ENCODE measurements at places on chromosomes 12 and 14. TPM values are rescaled to one million over a fixed set of nuclear protein-coding genes. Genes with fewer than 3 reads are reported as not detected.
A peak's percentile ranks its signal among the peaks of the same experiment; 100 is the strongest.

Gene DLGAP5
- not detected for polyA plus RNA-seq

DNA sequence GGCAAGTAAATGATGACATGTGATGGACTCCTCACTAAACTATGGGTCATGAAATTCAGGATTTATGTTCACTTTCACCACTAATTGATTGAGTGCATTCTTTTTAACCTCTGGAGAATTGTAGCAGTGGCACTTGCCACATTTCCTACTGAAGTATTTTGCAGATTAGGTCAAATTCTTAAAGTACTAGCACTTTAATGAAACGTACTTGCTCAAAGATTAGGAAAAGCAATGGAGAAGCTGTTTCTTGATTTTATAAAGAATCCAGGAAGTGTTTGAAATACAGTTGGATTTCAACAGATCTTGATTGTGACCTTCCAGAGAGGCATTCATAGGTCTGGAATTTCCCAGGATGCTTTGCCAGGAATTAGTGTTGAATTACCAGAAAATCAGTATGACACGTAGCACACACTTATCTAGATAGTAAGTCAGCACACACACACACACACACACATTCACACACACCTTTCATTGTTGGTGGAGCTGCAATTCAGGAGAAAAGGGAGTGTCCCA is 162.6 kb downstream of the MYRFL start:
- DNase-seq: no peak

GRCh38 chr12:109611223-109611622 is 37.6 kb downstream of the MVK start:
- DNase-seq: no peak

GRCh38 chr14:105136401-105137322 is 31.9 kb downstream of the JAG2 start:
- DNase-seq: no peak

DNA sequence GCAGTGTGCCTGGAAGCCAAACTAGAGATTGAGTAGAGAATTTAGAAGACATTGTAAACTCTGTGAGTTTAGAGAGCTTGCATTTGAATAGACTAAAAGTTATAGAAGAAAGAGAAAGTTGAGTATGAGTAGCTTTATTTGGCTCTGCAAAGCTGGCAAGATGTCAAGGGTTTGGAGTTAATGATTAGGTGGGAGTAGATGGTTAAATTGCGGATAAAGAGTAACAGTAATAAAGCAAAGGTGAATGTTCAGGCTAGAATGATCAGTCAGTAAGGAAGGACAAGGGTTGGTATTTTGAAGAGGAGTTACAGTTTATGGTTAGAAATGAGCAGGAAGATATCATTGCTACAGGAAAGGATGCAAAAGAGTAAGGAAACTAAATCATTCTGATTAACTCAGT is 5.2 kb downstream of the PPM1A start:
- DNase-seq: no peak

DNA sequence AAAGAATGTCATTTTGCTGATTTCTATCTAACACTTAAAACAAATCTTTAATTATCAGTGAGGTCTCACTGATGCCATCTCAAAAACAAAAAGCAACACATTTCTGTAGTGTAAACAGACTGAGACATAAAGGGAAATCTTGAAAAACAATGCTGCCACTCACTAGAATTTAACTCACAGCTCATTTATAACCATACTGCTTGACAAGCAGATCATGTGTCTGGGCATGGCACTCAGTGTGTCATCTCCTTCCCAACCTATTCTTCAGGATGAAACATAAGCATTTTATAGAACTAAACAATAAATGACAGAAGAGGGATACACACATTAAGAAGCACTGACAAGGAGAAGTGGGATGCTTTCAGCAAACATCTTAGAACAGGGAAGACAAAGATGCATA is 22.4 kb downstream of the ATF7 start:
- no peak for DNase-seq

- no peak for DNase-seq
These were observed 2.2 kb downstream of the ZDHHC17 start for GRCh38 chr12:76766161-76766560.

DNA sequence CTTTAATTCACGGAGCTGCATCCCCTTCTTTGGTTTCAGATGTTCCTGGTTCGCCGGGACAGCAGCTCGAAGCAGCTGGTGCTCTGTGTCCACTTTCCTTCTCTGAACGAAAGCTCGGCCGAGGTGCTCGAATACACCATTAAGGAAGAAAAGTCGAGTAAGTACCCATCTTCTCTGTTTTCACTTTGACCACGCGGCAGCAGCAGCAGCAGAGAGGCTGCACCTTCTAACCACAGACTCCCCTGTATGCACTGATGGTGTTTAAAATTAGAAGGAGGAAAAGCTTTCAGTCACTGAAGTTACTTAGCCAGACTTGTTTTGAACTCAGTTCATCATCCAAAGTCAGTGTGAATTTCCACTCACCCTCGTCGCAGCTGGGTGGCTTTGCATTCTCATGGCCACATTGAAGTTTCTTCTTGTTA is 63.8 kb downstream of the RIN3 start:
- peak; percentile 48 for DNase-seq

DNA sequence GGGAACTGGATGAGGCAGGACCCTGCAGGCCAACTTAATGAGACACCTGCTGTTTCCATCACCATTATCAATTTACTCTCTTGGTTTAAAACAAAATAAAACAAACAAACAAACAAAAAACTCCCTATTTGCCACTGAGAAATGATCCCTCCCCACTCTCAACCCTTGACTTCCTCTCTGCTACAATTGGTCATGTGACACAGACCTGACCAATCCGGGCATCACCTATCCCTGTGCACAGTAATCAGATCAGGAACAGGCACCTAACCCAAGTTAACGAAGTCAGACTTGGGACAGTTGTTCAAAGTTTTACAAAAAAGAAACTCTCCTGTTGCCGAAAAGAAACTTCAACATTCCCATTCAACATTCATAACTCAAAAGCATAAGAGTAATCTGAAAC is 58.4 kb downstream of the NELL2 start:
- no peak for DNase-seq

- DNase-seq: no peak
These were observed 8.7 kb downstream of the A2ML1 start for GRCh38 chr12:8831116-8831515.

- no peak for DNase-seq
These were observed 92.9 kb upstream of the NEDD1 start for GRCh38 chr12:96814200-96814599.

DNA sequence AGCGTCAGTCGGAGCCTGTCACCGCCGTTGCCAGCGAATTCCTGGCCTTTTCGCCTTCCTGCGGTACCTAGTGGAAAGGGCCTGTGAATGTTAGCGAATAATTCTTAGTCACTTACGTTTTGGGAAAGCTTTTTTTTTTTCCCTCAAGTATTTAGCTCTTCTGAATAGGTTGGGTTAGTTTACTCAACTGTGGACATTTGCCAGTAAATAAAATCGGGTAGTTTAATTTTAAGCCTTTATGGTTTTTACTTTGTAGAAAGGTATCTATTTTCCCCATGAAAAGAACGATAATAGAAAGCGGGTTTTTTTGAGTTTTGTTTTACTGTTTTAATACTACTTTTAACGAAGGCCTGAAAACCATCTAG is 1.7 kb downstream of the YY1 start:
- no peak for DNase-seq

- DNase-seq: no peak
These were observed 9.4 kb downstream of the INF2 start for GRCh38 chr14:104698688-104699425.

DNA sequence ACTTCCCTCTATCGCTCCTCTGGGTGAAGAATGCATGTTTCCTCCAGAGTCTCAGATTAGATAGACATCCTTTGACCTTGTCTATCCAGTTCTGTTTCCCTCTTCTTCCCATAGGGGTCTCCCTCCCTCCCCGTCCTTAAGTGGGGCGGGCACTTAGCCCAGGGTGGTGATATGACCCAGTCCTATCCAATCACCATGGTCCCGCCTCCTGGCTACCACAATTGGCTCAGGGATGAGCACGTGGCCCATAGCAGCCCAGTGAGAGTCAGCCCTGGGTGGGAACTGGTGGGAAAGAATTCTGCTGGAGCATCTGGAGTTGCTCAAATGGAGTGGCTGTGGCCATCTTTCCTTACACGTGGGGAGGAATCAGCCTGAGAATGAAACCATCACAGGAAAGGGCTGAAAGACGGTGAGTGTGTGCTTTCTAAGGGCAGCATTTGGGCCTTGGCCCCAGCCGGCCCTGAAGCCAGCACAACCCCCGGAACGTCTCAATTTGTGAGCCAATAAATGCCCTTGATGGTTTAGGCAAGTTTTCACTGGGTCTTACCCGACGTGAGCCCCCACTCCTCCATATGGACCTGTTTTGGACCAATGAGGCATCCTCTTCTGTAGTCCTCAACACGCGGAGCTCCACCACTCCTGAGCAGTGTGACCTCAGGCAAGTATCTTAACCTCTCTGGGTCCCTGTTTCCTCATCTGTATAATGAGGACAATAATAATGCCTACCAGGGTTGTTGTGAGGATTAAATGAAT is 14.4 kb upstream of the MLXIP start:
- DNase-seq: peak; percentile 40

Gene GLT8D2
- polyA plus RNA-seq: not detected

DNA sequence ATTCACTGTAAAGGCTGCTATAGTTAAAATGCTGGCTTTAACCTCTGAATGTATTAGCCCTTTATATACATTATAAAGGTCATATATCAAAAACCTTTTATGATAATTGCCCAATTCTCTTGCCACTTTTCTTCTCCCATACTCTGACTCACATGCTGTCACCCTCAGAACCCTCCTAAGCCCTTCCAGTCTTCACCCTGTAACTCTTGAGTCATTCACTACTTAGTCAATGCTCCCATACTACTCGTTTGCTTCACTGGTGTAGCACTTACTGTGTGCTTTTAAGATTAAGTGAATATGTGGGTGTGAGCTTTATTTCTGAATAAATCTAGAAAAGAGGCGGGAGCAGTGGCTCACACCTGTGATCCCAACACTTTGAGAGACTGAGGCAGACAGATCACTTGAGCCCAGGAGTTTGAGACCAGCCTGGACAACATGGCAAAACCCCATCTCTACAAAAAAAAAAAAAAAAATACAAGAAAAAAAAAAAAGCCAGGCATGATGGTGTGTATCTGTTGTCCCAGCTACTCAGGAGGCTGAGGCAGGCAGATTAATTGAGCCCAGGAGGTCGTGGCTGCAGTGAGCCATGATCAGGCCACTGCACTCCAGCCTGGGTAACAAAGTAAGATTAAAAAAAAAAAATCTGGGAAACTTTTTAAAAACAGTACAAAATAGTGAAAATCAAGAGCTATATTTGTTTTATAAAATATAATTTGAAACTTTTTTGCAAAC is 37.6 kb downstream of the SPATA7 start:
- no peak for DNase-seq

DNA sequence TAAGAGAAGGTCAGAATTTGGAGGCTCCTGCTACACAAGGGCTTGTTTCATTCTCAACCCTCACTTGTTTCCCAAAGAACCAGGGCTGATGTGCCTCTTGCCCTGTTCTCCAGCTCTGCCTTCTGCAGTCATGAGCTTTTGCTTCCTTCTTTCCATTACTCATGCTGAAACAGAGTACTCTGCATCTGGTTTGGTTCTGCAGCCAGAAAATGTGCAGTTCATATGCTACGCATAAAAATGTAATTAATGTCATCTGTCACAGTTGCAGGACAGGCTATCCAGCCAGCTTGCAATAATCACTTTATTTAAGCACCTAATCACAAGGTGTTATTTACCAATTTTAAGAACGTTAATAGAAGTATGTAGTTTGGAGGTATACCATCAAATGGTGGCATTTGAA is 150.2 kb downstream of the SRGAP1 start:
- DNase-seq: no peak

GRCh38 chr14:103544388-103545218 is 15.6 kb downstream of the TRMT61A start:
- DNase-seq: no peak

Gene TMEM179
- polyA plus RNA-seq: not detected

Gene EGLN3
- 0.77 TPM for polyA plus RNA-seq

DNA sequence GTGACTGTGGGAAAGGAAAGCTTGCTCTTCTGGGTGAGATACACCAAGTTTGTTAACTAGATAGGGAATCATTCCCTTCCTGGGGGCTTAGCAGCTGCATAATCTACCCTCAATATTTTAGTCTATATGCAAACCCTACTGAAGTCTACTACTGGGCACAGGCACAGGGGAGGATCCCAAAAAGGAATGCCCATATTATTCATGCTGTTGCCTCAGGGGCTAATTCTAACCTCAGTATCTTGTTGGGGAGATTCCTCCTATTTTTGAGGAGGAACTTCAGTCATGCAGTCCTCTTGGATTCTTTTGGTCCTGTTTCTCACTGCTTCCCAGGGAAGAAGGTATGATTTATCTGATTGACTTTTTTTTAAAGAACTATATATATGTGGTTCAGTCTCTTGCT is 58.9 kb upstream of the ANKS1B start:
- no peak for DNase-seq

Gene FSCB
- not detected for polyA plus RNA-seq

GRCh38 chr12:117226505-117226904 is 36.2 kb upstream of the FBXO21 start:
- DNase-seq: no peak

Gene ZNF385A
- 14.5 TPM for polyA plus RNA-seq

GRCh38 chr12:123983822-123984485 is 10.9 kb downstream of the ZNF664 start:
- peak; percentile 43 for DNase-seq

GRCh38 chr14:51248016-51248987 is 8.3 kb downstream of the TMX1 start:
- peak; percentile 10 for DNase-seq

GRCh38 chr14:21703357-21704326 is 30.0 kb upstream of the OR4E1 start:
- no peak for DNase-seq

DNA sequence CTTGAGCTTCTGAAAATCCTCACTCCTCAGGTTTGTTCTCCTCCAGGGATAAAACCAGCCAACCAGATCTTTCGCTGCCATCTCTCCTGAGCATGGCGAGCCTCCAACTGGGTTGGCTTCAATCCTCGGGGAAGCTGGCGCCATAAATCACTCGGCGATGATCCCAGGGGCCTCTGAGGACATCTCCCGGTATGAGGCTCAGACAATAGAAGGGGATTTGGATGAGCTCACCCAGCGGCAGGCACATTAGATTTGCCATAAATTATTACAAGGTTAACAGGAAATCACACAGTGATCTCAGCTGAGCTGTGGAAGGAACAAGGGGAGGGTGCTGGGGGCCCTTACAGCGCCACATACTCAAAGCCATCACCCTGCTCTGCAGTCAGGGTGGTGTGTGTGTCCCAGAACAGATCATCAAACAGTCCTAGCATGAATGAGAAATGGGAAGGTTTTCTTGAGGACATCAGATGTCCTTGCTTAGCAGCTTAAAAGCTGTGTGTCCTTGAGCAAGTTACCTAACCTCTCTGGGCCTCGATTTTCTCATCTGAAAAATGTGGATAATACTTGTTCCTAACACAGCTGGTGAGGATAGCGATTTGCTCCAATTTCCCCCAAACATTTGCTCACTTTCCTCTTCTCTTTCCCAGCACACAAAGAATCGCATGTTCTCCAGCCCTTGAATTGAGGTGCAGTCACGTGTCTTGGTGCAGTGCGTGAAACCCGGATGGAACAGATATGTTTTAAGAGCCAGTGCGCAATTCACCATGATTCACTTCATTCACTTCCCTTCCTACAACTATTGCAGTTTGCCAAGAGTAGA is 142.8 kb downstream of the SCARB1 start:
- DNase-seq: no peak
